Amniotic epithelial cell (primary cell): ENCODE measurements at places on chromosomes 1 and 21.

- no peak for DNase-seq
These were observed 265.1 kb upstream of the CAMK1G start for GRCh38 chr1:209318181-209319056.

DNA sequence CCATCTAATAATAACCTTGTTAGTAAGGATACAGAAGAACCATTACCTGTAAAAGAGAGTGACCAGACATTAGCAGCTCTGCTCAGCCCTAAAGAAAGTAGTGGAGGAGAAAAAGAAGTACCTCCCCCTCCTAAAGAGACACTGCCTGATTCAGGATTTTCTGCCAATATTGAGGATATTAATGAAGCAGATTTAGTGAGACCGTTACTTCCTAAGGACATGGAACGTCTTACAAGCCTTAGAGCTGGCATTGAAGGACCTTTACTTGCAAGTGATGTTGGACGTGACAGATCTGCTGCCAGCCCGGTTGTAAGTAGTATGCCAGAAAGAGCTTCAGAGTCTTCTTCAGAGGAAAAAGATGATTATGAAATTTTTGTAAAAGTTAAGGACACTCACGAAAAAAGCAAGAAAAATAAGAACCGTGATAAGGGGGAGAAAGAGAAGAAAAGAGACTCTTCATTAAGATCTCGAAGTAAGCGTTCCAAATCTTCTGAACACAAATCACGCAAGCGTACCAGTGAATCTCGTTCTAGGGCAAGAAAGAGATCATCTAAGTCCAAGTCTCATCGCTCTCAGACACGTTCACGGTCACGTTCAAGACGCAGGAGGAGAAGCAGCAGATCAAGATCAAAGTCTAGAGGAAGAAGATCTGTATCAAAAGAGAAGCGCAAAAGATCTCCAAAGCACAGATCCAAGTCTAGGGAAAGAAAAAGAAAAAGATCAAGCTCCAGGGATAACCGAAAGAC is 11.6 kb downstream of the SON start:
- no peak for DNase-seq

DNA sequence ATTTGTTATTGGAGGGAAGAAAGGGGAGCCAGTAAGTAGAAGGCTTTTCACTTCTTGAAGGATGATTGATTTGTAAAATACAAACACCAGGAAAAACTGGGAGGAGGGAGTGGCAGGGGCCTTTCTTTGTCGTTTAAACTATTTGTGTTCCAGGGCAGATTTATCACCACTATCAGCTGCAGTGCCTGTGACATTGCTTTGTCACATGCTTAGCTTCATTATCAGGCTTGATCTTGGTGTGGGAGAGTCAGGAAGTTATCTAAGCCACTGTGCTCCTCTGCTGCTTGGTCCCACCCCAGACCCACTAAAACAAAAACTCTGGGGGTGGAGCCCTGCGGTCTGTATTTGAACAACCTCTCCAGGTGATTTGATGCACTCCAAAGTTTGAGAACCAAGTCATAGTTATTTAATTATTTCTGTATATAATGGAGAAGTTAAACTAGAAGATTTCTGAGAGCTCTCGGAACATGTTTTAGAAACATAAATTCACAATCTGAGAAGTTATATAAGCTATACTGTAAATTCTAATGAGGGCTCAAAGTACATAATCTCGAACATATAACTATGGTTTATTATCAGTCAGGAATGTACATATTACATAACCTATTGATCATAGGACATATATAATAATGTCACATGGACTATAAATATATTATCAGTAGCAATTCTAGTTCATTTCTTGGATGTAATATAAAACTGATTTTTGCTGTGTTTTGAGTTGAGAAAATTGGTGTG is 87.9 kb downstream of the CDC14A start:
- no peak for DNase-seq

- no peak for DNase-seq
These were observed 11.3 kb downstream of the UBE2G2 start for GRCh38 chr21:44790368-44790767.

GRCh38 chr1:233020426-233020825 is 70.0 kb downstream of the NTPCR start:
- DNase-seq, result no peak

DNA sequence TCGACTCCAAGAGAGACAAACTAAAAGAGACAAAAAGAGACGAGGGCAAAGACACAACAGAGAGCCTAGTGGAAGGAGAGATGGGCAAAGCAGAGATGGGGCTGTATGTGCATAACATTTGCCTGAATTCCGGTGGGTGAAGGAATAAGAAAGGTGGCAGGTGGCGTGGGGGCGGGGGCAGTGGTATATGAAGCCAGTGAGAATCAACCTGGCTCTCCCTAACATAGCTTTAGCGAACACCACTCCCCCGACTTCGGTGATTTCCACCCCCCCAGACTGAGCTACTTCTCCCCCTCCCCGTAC is 1.1 kb downstream of the INKA2 start:
- DNase-seq, result no peak

DNA sequence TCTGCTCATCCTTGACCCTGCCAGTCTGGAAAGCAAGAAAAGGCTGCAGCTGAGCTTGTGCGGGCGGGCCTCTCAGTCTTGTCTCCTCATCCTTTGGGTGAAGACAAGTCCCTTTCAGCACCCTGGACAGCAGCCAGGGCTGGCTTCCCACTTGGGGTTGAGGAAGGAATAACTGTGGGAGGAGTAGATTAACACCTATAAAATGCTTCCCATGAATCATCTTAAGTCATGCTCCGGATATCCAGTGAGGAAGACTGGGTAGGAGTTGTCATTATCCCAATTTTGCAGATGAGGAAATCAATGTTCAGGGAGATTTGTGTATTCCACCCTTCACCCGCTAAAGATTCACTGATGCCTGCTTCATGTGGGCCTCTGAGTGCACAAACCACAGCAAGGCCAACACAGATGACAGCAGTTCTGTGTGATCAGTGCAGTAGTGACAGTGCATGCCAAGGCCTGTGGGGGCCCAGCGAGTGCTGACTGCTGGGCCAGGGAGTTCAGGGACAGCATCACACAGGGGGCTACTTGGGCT is 20.1 kb upstream of the COL16A1 start:
- peak; percentile 76 for DNase-seq

DNA sequence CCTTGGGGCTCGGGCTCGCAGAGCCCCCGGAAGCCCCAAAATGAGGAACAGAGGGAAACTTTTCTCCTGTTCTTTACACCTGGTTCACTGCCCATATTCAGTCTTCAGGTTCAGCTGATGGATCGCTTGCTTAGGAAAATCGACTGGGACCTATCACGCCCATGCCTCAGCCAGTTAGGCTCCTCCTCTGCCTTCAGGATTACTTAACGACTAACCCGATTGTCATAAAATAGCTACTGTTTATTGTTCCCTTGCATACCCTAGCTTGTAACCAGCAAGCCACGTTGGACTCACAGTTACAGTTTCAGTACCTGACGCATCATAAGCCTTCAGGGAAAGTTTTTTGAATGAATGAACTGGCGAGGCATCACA is 692 bp downstream of the TARDBP start:
- DNase-seq, result peak; percentile 27

- peak; percentile 94 for DNase-seq
These were observed 777.3 kb downstream of the LTN1 start for GRCh38 chr21:28215214-28215954.

GRCh38 chr1:43814401-43814800 is 107.1 kb downstream of the ST3GAL3 start:
- no peak for DNase-seq

DNA sequence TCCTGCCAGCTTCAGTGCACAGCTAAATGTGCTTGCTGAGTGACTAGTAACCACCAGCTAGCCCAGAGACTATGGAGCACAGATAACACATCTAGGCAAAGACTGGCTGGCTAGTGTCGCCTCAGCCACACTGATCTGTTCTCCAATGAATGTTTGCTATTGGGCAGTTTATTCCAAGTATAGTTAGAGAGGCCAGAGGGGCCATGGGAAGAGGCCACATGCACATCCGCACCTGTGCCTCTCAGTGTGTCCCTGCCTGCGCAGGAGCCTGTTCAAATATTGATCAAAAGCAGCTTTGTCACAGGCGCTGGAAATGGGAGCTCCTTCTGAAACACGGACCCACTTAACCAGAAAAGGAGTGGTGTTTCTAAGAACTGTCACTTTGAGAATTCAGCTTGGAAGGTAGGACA is 51.3 kb upstream of the ATP1A1 start:
- no peak for DNase-seq

GRCh38 chr1:184881941-184882913 is 92.1 kb downstream of the NIBAN1 start:
- peak; percentile 75 for DNase-seq

GRCh38 chr1:186208405-186209129 is 166.5 kb downstream of the TPR start:
- DNase-seq, result peak; percentile 41

DNA sequence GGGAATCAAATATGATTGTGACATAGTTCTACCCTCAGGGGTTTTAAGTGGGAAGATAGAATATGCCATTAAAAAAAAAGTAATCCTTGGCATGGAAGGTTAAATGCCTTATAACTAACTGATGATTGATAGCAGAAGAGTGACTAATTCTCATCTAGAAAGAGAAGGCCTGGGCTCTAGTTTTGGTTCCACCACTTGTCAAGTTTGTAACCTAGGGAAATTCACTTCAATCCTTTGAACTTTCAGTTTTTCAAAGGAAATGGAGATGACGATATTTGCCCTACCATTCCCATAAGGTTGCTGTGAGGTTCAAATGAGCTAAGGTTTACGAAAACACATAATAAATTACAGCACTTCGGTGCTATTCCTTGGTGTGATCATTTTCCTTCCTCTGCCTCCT is 88.5 kb downstream of the GPR88 start:
- peak; percentile 60 for DNase-seq

DNA sequence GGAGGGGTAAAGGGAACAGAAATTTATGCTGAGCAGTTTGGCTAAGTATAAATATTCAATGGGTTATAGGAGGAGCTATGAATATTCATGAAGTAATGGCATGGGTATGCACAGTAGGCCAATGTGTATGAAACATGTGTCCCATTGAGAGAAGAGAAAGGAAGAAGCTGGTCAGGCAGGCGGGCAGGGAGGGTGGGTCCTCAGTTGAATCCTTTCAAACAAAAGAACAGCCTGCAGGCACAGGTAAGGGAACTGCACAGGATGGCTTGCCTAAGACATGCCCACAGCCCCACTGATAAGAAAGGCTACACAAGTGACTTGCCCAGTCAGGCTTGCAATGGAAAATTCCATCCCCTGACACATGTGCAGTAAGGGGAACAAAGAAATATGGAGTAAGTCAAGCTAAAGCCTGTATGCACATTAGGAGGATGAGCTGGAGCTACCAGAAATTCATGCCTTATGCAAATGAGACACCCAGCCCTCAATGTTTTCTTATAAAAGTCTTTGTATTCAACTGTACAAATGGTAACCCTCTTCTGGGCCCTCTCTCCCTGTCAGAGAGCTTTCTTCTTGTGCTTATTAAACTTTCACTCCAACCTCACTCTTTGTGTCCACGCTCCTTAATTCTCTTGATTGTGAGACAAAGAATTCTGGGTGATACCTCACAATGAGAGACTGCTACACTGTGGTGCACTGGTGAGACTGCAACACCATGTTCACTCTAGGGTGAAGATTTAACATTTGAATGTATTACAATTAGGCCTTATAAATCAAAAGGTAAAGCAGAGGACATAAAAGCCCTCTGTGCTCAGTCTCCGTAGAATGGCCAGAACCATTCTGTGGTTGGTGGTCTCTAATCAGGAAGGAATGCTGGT is 96.5 kb downstream of the ATP1B1 start:
- no peak for DNase-seq

DNA sequence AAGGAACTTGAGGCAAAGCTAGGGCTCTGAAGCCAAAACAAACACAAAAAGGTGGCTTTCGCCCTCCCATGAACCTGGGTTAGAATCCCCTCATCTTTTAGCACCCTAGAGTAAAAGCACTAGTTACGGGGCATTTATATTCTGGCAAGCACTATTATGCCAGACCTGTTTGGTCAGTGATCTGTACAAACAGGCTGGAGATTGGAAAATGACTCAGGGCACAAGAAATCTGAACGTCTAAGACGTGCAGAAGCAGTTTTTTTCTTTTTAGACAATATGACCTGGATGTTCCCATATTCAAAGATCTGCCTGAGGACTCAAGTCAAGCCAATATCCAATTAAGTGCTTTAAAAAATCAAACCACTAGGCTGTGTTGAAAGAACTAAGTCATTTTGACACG is 3.0 kb downstream of the ZNF436 start:
- DNase-seq, result no peak

- DNase-seq, result no peak
These were observed 332.5 kb downstream of the AMY1C start for GRCh38 chr1:104082221-104082620.

DNA sequence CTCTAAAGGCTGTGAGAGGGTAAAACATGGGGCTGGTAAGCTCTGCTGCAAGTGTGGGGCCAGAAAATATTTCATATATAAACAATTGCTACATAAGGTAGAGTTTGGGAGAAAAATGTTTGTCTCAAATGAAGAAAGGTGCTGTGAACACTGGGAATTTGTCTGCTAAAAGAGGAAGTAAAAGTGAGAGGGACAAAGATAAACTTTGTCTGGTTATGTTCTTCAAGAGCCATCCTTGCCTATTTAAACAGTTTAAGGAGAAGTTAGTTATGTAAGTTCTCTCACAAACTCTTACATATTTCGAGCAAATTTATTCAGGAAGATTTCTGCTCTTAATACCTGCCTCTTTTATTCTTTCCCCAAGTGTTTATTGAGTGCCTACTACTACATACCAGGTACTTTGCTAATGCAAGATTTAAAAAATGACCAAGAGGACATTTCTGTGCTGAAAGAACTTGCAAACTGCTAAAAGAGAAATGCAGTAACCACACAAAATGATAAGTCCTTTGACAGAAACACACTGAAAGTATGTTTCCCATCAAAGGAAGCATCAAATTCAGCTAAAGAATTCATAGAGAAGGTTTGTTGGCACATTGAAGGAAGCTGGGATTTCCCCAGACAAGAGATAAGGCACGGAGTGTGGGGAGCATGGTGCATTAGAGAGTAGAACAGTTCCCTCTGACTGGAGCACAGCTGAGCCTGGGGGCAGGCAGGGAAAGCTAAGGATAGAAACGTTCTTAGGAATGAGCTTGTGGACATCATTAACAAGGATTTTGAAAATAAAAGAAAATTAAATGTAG is 549.1 kb downstream of the PTBP2 start:
- DNase-seq, result peak; percentile 86

DNA sequence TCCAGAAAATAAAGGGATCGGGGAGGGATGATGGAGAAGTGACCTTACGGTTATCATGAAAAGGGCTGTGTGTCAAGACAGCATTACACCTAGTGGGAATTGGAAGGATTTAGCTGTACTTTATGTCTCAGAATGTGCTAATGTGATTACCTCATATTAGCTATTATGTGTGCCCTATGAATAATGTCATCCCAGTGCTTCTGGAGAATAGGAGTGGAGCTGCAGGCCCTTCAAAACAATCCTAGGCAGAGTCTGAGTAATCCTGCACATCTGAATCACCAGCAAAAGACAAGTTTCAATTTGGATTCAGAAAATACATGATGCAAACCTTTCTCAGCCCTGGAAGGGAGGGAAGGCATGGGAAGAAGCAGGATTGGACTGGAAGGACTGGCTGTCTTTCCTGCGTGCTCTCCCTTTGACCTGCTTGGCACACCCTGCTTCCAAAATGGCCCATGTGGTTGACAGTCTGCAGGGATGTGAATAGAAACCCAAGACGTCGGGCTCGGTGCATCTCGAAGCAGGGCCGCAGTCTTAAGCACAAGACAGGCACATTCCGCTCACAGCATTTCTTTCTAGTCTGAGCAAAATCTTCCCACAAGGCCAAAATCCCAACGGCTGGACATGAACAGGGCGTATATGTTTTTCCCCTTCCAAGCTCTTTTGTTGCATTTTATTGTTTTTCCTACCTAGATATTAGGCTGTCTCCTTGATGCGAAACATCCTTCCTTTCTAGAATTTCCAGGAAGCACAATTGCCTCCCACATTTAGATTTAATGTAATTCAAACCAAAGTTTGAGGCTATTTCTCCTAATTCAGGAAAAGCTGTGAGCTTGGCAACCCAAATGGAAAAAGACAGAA is 54.3 kb upstream of the TARBP1 start:
- peak; percentile 98 for DNase-seq
